ENCODE measurements at places on chromosomes 1 and 21. TPM values are rescaled to one million over a fixed set of nuclear protein-coding genes. Genes with fewer than 3 reads are reported as not detected.

- peak; percentile 81 for DNase-seq
- H3K27ac ChIP-seq, result peak overlapping the region; percentile 25
- H3K4me1 ChIP-seq, result peaks cover 14% of the 10 kb centered on the region
- no peaks in the 10 kb centered on the region for H3K27me3 ChIP-seq
- H3K36me3 ChIP-seq, result peaks cover 24% of the 10 kb centered on the region
Observed at GRCh38 chr1:150971583-150972416, 2.8 kb downstream of the CERS2 start.

DNA sequence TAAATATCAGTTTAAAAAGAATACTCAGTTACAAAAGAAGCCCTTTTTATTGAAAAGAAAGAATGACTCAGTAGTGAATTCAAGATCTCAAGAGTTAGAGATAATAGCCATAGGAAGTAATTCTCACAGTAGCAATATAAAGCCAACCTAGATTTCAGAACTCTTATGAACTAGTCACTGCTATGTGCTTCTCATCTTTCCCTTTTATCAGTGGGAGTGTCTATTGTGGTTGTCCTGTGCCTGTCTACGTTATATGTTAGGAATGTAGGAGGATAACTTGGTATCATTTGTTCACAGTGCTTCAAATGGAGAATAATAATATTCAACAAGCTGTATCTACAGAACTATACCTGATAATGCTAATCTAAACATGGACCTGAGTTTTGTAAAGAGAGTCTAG lies 73.1 kb upstream of the RGS21 start:
- H3K4me1 ChIP-seq, result no peaks in the 10 kb centered on the region
- H3K27me3 ChIP-seq, result no peaks in the 10 kb centered on the region
- no peak overlapping the region for H3K4me3 ChIP-seq
- no peaks in the 10 kb centered on the region for H3K36me3 ChIP-seq

GRCh38 chr1:208153386-208153785 lies 90.8 kb downstream of the PLXNA2 start:
- H3K4me1 ChIP-seq, result peaks cover 46% of the 10 kb centered on the region
- H3K27me3 ChIP-seq, result no peaks in the 10 kb centered on the region
- no peak overlapping the region for H3K27ac ChIP-seq

- peaks cover 9% of the 10 kb centered on the region for H3K4me1 ChIP-seq
- no peaks in the 10 kb centered on the region for H3K36me3 ChIP-seq
- DNase-seq, result peak; percentile 91
- no peak overlapping the region for H3K27ac ChIP-seq
- H3K4me3 ChIP-seq, result no peak overlapping the region
- H3K27me3 ChIP-seq, result no peaks in the 10 kb centered on the region
Observed at GRCh38 chr21:42107881-42108553, 36.9 kb downstream of the UMODL1 start.

DNA sequence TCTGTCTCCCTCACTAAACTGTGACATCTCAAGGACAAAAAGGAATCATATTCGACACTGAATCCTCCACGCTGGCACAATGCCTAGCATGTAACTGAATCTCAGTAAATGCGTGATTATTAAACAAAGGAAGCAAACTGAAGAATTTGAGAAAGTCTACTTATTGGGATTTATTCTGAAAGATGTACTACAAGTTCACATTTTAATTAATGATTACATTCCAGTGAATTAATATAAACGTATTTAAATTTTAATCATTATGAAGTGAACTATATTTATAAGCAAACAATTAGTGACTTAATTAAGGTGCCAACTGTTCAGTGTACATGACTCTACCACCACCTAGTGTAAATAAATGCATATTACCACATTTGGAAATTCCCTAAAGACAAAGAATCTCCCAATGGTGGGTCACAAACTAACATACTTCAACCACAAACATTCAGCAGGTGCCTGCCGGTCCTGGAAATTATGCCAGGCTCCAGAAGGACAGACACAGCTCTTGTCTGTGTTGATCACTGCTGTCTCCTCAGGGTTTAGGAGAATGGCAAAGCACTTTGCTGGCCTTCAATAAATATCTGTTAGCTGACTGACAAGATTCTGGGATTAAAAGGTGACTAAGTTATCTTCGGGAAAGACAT lies 56.3 kb downstream of the SMYD3 start:
- no peaks in the 10 kb centered on the region for H3K4me1 ChIP-seq
- no peaks in the 10 kb centered on the region for H3K27me3 ChIP-seq
- no peak for DNase-seq
- H3K4me3 ChIP-seq, result no peak overlapping the region
- H3K36me3 ChIP-seq, result no peaks in the 10 kb centered on the region

DNA sequence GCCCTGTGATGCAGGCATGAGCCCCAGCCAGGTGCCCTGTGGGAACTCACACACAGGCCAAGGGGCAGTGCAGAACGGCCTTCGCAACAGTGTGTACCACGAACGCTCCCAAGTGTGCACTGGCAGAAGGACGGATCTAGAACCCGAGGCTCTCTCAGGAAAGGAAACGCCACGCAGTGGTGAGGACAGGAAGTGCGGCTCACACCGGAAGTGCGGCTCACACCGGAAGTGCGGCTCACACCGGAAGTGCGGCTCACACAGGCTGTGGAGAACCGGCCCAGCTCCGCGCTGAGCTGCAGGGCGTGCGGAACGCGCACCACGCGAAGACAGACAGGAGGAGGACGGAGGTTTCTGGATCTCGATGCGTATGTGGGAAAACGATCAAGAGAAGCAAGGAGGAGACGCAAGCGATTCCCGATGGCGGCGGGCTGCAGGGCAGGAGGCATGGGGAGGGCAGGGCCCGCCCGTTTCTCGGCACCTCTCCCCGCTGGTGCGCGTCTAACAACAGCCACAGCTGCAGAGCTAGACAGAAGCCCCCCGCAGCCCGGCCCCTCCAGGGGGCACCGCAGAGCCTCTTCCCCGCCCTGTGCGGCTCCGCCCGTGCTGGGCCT lies 35.9 kb upstream of the TMEM52 start:
- no peaks in the 10 kb centered on the region for H3K4me1 ChIP-seq
- no peak overlapping the region for H3K27ac ChIP-seq
- no peak overlapping the region for H3K4me3 ChIP-seq
- H3K36me3 ChIP-seq, result no peaks in the 10 kb centered on the region
- DNase-seq, result peak; percentile 70
- no peaks in the 10 kb centered on the region for H3K27me3 ChIP-seq

DNA sequence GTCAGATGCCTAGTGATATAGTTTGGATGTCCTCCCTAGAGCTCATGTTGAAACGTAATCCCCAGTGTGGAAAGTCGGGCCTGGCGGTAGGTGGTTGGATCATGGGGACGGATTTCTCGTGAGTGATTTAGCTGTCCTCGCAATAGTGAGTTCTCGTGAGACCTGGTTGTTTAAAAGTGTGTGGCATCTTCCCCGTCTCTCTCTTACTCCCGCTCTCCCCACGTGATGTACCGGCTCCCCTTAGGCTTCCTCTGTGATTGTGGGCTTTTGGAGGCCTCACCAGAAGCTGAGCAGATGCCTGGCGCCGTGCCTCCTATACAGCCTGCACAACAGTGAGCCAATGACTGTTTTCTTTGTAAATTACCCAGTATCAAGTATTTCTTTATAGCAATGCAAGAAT lies 264.5 kb downstream of the TTLL7 start:
- no peak for DNase-seq
- no peak overlapping the region for H3K4me3 ChIP-seq
- no peaks in the 10 kb centered on the region for H3K27me3 ChIP-seq
- H3K36me3 ChIP-seq, result no peaks in the 10 kb centered on the region

GRCh38 chr1:203450479-203451149 lies 25.0 kb upstream of the PRELP start:
- no peaks in the 10 kb centered on the region for H3K4me1 ChIP-seq
- peaks cover 5% of the 10 kb centered on the region for H3K27me3 ChIP-seq
- peak; percentile 83 for DNase-seq

DNA sequence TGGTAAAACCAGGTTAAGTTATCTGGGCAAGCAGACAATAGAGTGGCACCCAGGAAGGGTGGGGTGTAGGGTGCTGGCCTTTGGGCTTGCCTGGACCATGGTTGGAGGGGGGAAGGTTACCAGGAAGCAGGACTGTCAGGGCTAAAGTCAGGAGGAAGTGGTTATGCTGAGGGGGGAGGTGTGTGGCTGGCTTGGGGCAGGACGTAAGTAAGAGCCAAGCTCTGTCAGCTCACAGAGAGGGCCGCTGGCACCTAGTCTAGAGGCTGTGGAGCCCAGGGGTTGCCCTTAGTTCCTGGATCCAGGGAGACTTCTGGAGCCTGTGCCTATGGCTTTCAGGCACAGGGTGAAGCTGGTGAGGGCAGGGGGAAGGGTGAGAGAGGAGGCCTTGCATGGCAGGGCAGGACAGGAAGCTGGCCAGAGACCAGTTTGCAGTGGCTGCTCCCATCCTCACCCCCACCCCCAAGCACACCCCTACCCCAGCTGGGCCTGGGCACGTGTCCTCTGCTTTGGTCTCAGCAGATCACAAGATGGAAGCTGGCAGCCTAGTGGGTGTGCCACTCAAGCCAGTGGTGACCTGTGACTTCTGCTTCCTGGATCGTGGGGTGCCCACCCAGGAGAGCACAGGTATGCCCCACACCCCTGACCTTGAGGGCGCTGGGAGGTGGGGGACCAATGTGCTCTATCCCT lies 20.5 kb upstream of the SMYD3 start:
- H3K4me1 ChIP-seq, result no peaks in the 10 kb centered on the region
- peak; percentile 22 for DNase-seq
- no peaks in the 10 kb centered on the region for H3K36me3 ChIP-seq

DNA sequence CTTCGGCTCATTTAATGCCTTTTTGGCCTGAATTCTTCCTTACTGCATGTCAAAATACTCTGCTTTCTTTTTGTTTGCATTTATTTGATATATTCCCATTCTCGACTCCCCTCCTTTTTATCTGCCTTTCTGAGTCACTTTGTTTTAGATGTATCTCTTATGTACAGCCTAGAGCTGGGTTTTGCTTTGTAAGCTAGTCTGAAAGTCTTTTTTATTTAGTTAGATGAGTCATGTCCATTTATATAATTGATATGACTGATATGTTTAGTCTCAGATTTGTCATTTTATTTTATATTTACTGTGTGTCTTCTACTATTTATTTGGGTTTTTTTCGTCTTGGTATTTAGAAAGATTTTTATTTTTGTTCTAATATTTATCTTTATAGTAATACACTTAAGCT lies 33.6 kb upstream of the GNG5 start:
- H3K27me3 ChIP-seq, result no peaks in the 10 kb centered on the region
- H3K4me1 ChIP-seq, result no peaks in the 10 kb centered on the region
- DNase-seq, result no peak
- H3K27ac ChIP-seq, result no peak overlapping the region
- H3K36me3 ChIP-seq, result no peaks in the 10 kb centered on the region

- H3K27ac ChIP-seq, result peak overlapping the region; percentile 19
- no peaks in the 10 kb centered on the region for H3K27me3 ChIP-seq
- H3K4me1 ChIP-seq, result peaks cover 6% of the 10 kb centered on the region
- DNase-seq, result peak; percentile 70
Observed at GRCh38 chr1:15616373-15617172, 685 bp upstream of the DDI2 start.

DNA sequence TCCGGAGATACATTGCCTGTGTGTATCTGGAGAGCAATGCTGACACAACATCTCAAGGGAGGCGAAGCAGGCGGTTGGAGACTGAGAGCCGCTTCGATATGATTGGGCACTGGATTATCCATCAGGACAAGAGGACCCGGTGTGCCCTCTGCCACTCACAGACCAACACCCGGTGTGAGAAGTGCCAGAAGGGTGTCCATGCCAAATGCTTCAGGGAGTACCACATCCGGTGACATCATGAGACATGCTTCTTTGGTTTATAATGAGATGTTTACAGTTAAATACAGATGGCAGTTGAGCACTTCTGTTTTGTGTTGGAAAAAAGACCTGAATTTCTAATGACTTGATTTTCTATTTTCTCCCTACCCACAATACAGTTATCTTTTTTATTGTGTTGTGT lies 12.1 kb downstream of the PGBD2 start:
- no peak overlapping the region for H3K4me3 ChIP-seq
- peaks cover 58% of the 10 kb centered on the region for H3K36me3 ChIP-seq
- H3K27me3 ChIP-seq, result no peaks in the 10 kb centered on the region
- DNase-seq, result no peak
- H3K27ac ChIP-seq, result no peak overlapping the region

DNA sequence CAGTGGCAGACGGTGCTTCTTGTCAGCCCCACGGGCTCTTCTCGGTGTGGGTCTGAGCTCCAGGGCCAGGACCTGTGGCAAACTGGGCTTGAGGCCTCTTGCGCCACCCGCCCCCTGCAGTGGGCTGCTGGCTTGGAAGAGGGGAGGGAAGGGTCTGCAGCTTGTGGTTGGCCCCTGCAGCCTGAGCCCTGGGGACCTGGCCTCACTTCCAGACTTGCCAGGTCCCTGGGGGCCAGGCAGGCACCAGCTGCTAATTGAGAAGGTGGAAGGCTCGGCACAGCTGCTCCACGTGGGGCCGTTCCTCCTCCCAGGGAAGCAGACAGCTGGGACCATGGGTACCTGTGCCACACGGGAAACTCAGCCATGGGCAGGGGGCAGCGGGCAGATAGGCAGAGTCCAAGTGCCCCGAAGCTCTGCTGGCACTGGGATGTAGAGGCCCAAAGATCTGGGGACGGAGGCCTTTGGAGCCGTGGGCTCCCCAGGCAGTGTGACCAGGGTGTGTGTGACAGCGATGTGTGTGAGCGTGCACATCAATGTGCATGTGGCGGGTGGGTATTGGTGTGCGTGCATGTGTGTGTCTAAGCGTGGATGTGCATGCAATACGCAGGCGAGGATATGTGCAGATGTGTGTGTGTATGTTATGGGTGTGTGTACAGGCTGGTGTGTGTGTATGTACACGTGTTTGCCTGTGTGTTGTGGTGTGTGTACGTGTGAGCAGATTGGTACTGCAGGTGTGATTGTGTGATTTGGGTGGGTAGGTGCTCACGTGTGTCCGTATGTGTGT lies 39.3 kb downstream of the TP73 start:
- no peaks in the 10 kb centered on the region for H3K27me3 ChIP-seq
- H3K36me3 ChIP-seq, result no peaks in the 10 kb centered on the region
- no peak overlapping the region for H3K27ac ChIP-seq
- no peak overlapping the region for H3K4me3 ChIP-seq
- H3K4me1 ChIP-seq, result no peaks in the 10 kb centered on the region

- DNase-seq, result no peak
- no peaks in the 10 kb centered on the region for H3K27me3 ChIP-seq
- H3K4me1 ChIP-seq, result no peaks in the 10 kb centered on the region
Observed at GRCh38 chr1:78088486-78088885, 42.7 kb downstream of the GIPC2 start.

DNA sequence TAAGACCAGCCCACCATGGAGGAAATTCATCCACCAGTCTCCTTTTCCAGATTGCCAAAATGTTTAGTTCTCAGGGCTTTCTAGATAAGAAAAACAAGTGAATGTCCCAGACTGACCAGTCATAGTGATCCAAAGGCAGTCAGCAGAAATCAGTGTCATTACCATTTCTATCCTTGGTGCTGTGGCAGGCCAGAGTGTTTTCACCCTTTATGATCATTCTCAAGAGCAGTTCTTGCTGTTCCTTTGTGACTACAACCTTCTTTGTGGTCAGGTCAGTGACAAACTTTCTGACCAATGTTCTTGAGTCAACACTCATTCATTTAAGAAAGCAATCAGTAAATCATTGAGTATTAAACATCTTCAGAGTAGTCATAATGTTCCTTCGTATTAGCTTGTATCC lies 7.3 kb upstream of the DHCR24 start:
- no peak for DNase-seq
- H3K4me1 ChIP-seq, result no peaks in the 10 kb centered on the region
- no peak overlapping the region for H3K4me3 ChIP-seq
- H3K27me3 ChIP-seq, result no peaks in the 10 kb centered on the region
- no peak overlapping the region for H3K27ac ChIP-seq

- no peaks in the 10 kb centered on the region for H3K36me3 ChIP-seq
- peak; percentile 90 for DNase-seq
- H3K27ac ChIP-seq, result peak overlapping the region; percentile 59
Observed at GRCh38 chr1:150537732-150538684, 11.2 kb upstream of the ADAMTSL4 start.

The PRRX1 gene
- total RNA-seq, result not detected

The LRRC53 gene
- total RNA-seq, result not detected

The CCDC17 gene
- total RNA-seq, result 2.5 TPM

The SLC44A3 gene
- 6.3 TPM for total RNA-seq

The NRIP1 gene
- total RNA-seq, result 29.5 TPM

The TUT4 gene
- total RNA-seq, result 170 TPM

All from endodermal cell (in vitro differentiated cells).